ENCODE measurements at places on chromosomes 7 and 10.

DNA sequence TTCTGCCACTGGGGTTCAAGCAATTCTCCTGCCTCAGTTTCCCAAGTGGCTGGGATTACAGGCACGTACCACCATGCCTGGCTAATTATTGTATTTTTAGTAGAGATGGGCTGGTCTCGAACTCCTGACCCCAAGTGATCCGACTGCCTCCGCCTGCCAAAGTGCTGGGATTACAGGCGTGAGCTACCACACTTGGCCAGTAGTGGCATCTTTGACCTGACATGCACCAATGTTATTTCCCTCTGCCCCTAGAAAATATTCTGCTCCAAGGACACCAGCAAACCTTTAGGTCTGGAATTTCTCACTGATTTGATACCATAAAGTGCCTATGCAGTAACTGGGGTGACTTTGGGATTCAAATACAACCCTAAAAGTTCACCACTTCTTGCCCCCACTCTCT is 179.4 kb downstream of the ARID5B start:
- no peak for DNase-seq

DNA sequence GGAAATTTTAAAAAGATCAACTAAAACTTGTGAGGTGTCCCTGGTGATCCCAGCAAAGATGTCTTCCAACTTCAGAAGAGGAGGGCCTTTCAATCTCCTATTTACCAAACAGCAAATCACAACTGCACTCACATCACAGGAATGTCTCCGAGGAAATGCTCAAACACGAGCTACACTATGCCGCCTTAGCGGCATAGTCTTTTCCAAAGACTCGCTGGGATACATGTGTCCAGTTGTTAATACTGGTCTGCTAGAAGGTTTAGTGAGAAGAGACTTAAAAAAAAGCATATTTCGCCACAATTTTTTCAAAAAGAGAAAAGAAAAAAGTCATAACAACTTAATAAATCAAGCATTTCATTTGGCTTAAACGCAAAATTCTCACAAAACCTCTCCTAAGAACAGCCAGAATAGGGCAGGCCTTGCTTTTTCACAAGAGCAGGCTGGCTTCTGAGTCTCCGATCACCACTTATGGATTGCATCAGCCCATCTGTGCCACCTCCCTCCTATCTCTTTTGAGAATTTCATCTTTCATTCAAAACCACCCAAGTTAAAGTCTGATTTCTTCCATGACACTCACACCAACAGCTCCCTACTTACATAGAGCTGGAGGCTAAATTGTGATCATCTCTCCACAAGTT is 66.1 kb downstream of the GNA12 start:
- DNase-seq, result no peak

DNA sequence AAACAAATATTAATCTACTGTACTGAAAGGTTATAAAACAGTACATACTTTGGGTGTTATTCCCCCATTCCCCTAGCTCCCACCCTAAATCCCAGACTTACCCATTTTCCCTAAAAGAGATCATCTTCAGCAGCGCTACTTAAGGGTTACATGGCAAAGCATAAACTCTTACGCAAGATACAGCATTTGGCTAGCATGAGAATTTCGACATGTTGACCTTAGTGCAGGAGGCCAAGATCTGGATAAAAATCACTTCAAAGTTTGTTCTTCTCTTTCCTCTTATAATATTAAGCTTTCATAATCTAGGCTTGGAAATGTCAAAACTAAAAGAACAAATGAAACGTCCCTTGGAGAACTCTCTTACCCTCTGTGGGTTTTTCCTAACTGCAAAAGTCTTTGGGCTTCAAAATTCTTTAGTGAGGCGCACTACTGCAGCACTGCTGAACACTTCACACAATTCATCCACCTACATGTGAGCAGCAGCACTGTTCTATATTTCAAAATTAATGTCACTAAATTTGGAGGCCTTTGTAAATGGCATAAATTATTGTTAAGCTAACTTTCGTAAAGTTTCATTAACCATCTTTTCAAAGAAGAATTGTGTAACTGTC is 59.5 kb upstream of the PDLIM1 start:
- no peak for DNase-seq

DNA sequence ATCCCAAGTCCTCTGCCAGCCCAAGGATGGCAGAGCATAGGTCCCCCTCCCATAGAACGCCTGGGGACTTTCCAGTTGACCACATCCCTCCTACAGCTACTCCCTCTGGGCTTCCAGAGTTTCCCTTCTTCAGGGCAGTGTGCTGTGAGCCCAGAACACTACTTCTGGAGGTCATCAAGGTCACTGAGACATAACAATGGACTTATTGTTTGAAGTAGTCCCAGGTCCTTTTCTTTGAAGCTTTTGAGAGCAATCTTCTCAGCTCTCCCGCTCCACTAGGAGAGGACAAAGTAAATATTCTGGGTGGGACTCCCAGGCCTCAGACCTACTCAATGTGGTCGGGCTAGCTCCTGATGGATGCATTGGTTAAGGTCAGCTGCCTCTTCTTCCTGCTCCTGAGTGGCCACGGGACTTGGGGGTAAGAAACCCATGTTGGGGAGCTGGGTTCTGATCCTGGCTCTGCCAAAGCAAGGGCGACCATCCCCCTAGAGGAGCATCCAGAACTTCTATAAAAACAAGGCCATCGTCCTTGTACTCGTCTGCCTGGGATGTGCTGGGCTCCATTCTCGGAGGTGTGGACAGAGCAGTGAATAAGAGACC is 83.5 kb upstream of the DDC start:
- no peak for DNase-seq

- no peak for DNase-seq
These were observed 153.8 kb downstream of the ZNF22 start for GRCh38 chr10:45154502-45154901.

- no peak for DNase-seq
These were observed 312.5 kb upstream of the SEMA3C start for GRCh38 chr7:81231301-81231838.

GRCh38 chr7:129122751-129123509 is 21.6 kb upstream of the TSPAN33 start:
- DNase-seq, result no peak

GRCh38 chr10:17214971-17215781 is 12.9 kb upstream of the VIM start:
- no peak for DNase-seq

DNA sequence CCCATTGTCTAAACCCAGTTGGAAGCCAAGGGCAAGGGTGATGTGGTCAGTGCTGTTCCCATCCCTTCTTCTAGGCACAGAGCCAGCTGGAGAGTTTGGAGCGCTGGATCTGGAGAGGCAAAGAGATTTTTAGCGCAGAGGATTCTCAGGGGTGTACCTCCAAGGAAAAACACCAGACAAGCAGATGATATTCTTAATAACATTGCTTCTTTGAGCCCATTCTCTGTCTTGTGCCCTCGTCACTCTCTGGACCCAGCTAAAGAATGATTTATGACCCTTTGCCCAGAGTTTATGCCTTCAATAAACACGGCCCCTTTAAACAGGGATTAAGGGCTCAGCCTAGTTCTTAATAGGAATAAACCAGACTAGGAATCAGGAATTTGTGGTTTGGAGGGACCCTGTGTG is 4.7 kb upstream of the HIP1 start:
- no peak for DNase-seq

GRCh38 chr7:102055181-102055976 is 231.3 kb upstream of the SH2B2 start:
- no peak for DNase-seq

GRCh38 chr10:46556515-46557318 is at the start of gene GPRIN2:
Gene GPRIN2, minus strand, starts transcription at chr10:46556658. Its CDS starts 5,922 bp downstream, at chr10:46550736.
- DNase-seq, result no peak

GRCh38 chr7:93238748-93239147 is 6.6 kb downstream of the VPS50 start:
- no peak for DNase-seq

DNA sequence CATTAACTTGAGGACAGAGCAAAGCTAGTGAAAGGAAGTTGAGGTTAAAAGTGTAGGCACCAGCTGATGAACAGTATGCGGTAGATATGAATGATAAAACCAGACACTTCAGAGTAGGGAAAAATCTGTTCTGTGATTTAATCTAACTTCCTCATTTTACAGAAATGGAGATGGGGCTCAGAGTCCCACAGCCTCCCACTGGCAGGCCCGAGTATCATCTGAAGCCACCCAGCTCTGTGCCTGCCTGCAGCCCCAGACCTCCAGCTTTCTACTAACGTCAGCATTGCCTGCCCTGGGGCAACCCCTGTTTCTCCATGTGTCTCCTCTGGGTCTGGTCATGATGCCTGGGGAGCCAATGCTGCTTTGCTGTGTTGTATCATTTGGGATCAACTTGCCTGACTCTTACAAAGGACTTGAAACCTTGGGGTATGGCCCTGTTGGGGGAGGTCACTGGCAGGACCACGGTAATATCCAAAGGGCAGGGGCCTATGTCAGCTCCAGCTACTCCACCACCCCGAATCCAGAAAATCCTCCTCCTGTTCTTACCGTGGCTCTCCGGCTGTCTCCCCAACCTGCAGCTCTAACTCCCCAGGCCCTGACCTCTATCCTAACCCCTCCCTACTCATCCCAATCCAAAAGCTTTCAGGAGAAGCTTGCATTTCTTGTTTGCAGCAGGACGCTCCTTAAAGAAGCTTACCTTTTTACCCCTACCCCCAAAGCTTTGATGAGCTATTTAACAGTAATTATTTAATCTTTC is 56.2 kb upstream of the NPY start:
- DNase-seq, result no peak

DNA sequence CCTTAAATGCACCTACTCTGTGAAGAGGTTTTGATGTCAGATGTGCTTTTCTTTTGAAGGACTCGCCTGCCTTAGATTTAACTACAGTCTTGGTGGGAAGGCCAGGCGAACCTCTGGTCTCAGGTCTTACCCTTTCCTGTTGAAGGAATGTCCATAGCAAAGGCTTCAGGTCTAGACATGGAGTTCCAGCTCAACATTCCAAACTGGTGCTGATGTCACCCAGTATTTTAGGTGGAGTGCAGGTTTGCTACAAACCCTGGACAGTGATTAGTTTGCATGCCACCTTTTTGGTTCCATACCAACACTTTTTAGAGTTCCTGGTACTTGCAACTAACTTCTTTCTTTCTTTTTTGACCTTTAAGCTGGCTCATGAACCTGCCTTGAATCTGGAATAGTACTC is 258.7 kb downstream of the GFRA1 start:
- DNase-seq, result no peak

DNA sequence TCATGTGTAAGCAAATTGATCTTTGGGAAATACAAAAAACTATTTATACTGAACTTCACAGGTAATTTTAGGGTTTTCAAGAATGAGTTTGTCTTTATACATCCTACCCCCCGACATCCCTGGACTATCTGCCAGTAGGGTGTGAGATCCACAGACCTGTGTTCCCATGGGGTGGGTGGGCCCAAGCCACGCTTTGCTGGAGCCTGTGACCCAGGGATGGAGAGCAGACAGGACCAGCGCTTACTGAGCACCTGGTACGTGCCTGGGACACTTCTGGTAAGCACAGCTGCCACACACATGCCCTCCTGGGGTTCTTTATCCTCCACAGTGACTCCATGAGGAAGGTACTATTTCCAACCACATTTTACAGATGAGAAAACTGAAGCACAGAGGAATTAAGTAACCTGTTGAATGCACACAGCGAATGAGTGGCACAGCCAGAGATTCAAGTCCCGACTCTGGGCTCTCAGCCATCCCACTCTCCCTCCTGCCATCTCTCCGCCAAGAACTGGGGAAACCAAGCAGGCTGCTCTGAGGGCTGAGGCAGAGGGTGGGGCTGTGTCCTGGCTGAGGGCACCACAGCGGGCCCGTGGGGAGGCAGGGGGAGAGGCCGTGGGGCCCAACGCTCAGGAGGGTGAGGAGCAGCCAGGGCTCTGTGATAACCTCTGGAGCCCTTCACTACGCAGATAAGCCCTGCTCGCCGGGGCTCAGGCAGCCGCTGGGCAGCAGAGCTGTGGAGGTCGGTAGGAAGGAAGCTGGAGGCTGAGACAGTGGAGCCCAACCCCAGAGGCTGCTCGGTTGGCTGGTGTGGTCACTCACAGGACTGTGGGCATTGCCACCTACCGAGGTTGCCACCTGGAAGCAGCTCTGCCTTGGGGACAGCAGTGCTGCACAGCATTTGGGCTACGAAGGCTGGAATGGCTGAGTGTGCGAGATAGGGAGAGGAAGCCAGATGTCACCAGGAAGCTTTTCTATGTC is 124.2 kb downstream of the ARHGAP22 start:
- no peak for DNase-seq

GRCh38 chr10:100829933-100830727 is 82.6 kb upstream of the SLF2 start:
- no peak for DNase-seq

DNA sequence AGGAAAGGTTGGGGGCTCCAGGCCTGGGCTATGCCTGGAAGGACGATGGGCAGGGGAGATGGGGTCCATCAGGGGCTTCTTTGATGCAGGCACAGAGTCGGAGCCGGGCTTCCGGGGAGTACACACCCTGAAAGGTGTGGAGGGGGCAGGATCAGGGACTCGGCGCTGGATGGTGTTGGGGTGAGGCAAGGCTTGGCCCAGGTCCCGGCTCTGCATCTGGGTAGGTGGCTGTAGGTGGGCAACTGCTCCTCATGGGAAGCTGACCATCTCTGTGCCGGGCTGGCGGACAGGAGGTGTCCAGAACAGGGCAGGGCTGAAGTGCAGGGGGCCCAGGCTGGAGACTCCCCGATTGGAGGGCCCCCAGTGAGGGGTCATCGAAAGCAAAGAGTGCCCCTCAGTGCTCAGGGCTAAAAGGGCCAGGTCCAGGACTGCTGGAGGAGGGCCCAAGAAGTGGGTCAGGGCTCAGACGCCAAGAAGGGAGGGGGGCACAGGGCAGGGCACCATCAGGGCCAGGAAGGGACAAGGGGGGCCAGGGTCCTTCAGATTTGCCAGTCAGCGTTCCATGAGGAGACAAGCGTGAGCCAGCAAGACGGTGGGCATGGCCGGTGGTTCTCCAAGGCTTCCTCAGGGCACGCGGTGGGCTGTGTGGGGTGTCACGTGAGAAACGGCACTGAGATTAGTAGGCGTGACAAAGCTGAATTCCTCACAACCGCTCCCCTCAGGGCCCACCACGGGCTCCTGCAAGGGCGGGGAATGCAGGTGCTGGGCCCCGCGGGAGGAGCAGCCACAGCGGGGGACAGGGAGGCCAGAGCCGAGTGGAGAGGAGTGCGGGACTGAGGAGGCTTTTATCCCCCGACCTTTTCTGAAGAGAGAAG is 97.0 kb downstream of the BMS1 start:
- DNase-seq, result no peak

GRCh38 chr10:116687633-116688032 is 54.7 kb downstream of the HSPA12A start:
- no peak for DNase-seq

DNA sequence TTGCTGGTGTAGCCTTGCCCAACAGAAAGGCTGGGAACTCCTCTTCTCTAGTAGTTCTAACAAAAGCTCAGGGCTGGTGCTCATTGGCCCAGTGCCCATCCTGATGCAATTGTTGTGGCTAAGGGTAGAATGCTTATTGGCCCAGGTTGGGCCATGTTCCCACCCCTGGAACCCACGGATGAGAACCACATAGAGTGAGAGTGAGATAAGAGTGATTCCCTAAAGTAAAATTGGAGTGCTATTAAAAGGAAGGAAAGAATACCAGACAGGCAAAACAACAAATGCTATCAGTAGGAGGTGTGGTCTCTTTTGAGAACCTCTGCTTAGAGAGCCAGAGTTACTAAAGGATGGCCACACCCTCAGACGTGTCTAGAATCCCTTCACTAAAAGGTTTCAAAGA is 49.2 kb downstream of the LGI1 start:
- no peak for DNase-seq

- no peak for DNase-seq
These were observed 587.3 kb downstream of the DNAJB6 start for GRCh38 chr7:157923903-157924630.

All from effector CD4-positive, alpha-beta T cell (primary cell).